ENCODE measurements at places on chromosomes 2 and 18. TPM values are rescaled to one million over a fixed set of nuclear protein-coding genes. Genes with fewer than 3 reads are reported as not detected.

DNA sequence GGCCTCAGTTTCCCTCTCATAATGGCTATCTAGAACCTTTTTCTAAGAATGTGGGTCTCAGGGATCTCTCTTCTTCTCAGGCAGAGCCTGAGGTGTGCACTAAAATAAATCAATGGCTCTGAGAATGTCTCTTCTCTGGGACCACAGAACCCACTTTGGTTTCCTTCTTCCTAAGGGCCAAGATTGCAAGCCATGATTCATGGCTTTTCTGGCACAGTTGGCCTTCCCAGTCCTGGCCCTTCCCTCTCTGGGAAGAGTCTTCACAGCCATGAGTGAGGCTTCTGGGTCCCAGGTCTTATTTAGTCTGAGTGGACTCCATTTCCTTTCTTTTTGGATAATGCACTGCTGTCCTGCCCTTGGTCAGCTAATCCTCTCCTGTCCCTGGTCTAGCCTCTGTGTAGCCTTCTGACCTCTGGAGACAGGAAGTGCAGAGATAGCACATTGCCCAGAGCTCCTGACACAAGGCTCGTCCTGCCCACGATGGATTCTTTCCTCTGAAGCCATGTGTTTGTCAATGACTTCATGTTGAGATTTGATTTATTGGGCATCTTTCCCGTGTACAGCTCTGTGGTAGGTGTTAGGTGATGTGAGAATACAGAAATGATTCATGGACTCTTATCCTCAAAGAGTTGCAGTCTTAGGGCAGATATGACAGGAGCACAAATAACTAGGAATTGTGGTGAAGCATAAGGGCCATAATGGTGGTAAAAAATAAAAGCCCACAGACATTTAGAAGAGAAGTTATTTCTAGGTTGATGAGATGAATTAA lies 245.0 kb downstream of the CLIP4 start:
- no peak overlapping the region for H3K4me3 ChIP-seq
- H3K4me1 ChIP-seq, result no peaks in the 10 kb centered on the region
- peak; percentile 5 for DNase-seq

GRCh38 chr2:191032588-191033429 lies 18.8 kb upstream of the STAT1 start:
- H3K27ac ChIP-seq, result no peak overlapping the region
- H3K36me3 ChIP-seq, result no peaks in the 10 kb centered on the region
- H3K27me3 ChIP-seq, result no peaks in the 10 kb centered on the region
- no peak overlapping the region for H3K4me3 ChIP-seq
- DNase-seq, result no peak

GRCh38 chr18:60693426-60693825 lies 320.9 kb upstream of the MC4R start:
- no peaks in the 10 kb centered on the region for H3K4me1 ChIP-seq
- no peak overlapping the region for H3K4me3 ChIP-seq
- H3K27me3 ChIP-seq, result no peaks in the 10 kb centered on the region
- peak; percentile 16 for DNase-seq

GRCh38 chr2:215653344-215654030 lies 217.6 kb upstream of the FN1 start:
- peaks cover 15% of the 10 kb centered on the region for H3K4me1 ChIP-seq
- H3K36me3 ChIP-seq, result no peaks in the 10 kb centered on the region
- H3K27ac ChIP-seq, result no peak overlapping the region
- H3K4me3 ChIP-seq, result no peak overlapping the region
- DNase-seq, result peak; percentile 63

- no peak overlapping the region for H3K4me3 ChIP-seq
- peaks cover 13% of the 10 kb centered on the region for H3K4me1 ChIP-seq
- peak overlapping the region; percentile 76 for H3K27ac ChIP-seq
- H3K36me3 ChIP-seq, result no peaks in the 10 kb centered on the region
- DNase-seq, result peak; percentile 35
Observed at GRCh38 chr18:39840406-39840805, 2114.6 kb upstream of the PIK3C3 start.

DNA sequence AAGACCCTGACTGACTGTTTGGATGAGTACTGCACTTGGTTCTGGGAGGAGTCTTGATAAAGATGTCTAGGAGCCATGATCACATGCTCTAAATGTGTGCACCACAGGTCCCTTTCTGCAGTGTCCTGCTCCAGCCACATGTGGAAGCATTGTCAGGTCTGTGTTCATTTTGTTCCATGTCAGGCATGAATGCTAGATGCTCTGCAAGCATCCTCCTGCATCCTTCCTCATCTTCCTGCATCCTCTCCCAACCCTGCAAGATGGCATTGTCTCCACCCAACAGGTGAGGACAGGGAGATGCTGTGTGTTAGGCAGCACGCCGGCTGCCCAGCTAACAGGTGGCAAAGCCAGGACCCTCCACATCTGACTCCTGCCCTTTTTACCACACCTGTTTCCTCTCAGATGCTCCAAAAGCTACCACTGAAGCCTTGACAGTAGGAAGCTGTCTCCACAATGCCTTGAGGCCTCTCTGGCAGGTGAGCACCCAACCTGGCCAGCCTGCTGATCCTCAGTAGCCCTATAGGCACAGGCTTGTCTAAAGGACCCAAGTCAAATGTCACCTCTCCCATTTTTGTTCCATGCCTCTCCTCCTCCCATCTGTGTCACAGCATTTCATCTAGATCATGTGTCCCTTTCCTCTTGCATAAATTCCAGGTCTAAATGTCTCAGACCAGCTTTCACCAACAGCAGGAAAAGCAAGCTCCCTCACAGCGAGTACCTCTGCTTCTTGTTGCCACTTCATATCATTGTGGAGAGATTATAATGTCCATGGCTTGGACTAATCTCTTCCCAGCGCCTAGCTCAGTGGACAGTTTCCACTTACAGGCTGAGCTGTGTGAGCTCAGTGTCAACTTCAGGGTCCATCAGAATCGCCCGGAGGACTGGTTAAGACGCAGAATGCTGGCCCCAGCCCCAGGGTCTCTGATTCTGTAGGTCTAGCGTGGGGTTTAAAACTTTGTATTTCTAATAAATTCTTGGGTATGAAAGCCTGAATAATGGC lies 55.0 kb downstream of the TMEM163 start:
- peaks cover 14% of the 10 kb centered on the region for H3K4me1 ChIP-seq
- no peak overlapping the region for H3K4me3 ChIP-seq
- no peak for DNase-seq
- H3K27ac ChIP-seq, result no peak overlapping the region

DNA sequence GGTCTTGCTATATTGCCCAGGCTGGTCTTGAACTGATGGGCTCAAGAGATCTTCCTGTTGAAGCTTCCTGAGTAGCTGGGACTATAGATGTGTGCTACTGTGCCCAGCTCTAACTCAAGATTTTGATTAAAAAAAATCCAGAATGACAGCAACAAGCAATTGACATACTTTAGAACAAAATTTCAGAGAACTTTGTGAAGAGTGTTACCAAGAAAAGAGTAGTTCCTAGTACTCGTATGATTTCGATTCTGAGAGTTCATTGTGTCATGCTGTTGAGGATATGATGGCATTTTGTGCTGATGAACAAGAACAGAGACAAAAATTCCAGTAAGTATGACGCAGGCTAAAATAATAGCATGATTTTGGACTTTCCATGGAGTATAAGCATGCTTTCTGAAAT lies 90.2 kb upstream of the TWSG1 start:
- H3K27me3 ChIP-seq, result no peaks in the 10 kb centered on the region
- H3K27ac ChIP-seq, result no peak overlapping the region
- no peaks in the 10 kb centered on the region for H3K4me1 ChIP-seq
- H3K4me3 ChIP-seq, result no peak overlapping the region
- DNase-seq, result no peak

FAM117B gene
- total RNA-seq, result 7.2 TPM

TLX2 gene
- total RNA-seq, result not detected

IGFBP2 gene
- 944 TPM for total RNA-seq

VWA3B gene
- not detected for total RNA-seq

LYPD1 gene
- 51.1 TPM for total RNA-seq
